DMS153 (cell line): ENCODE measurements at places on chromosomes 7 and 10.

- no peak for DNase-seq
Observed at GRCh38 chr10:25017661-25018060, 1.2 kb downstream of the THNSL1 start.

- peak; percentile 72 for DNase-seq
Observed at GRCh38 chr7:132485136-132485535, 91.1 kb downstream of the PLXNA4 start.

GRCh38 chr10:119703903-119704508 is 21.8 kb upstream of the INPP5F start:
- no peak for DNase-seq

DNA sequence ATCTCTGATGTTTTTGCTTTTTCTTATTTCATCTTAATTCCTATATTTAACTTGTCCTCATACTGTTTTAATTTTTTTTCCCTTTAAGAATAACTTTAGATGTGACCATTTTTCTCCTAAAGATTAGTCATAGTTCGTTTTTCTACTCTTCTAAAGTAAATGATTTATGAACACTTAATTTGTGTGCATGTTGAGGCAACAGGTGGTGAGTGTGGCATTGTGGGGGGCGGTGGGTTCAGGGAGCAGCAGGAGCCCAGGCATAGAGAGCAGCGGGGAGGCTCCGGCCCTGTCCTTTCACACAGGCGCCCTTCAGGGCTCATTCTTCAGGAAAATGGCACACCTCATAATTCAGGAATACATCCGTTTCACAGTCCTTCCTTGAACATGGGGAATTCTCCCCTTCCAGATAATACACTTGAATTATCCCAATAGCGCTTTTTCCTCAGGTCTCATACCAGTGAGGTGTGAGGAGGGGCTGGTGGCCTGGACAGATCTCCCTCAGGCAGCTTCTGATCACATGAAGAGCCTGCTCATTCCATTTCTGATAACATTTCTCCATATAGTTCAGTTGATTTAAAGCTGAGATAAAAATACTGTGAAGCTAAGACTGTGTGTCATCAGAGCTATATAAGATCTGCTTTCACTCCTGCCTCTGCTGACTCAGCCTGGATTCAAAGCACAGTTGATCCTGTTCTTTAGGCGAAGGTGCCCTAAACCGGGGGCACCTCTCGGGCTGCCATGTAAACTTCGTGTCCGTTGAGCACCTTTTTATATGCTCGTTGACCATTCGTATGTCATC is 40.2 kb downstream of the CUL1 start:
- DNase-seq = no peak

GRCh38 chr10:13820964-13821337 is 234.2 kb downstream of the PRPF18 start:
- no peak for DNase-seq

GRCh38 chr7:36986948-36987724 is 262.8 kb upstream of the AOAH start:
- peak; percentile 14 for DNase-seq

- no peak for DNase-seq
Observed at GRCh38 chr7:150451097-150451793, 815 bp downstream of the GIMAP8 start.

DNA sequence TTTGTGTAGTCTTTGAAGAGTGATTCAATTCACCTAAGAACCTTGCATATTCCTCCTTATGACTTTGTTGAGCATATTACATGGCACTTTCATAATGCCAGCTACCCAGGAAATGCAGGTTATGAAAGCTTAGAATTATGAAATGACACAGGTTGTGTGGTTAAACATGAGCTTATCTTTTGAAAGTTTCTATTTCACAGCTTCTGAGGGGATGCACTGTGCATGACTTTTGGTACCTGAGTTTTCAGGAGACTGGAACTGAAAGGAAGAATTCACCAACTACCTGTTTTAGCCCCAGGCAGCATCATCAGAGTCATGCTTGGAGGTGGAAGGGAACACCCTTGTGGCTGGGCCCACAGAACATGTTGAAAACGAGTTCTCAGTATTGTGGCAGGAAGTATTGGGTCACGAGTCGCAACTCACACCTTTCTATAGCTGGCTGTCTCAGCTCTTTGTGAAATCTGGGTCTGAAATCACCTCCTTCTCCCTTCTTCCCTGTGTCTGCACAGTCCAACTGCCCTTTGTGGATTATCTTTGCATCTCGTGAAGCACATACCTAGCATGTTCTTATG is 228.2 kb downstream of the PTEN start:
- DNase-seq = no peak

- DNase-seq = no peak
Observed at GRCh38 chr10:58177362-58177947, 90.2 kb downstream of the IPMK start.

- no peak for DNase-seq
Observed at GRCh38 chr10:77578583-77579227, 58.9 kb downstream of the KCNMA1 start.

DNA sequence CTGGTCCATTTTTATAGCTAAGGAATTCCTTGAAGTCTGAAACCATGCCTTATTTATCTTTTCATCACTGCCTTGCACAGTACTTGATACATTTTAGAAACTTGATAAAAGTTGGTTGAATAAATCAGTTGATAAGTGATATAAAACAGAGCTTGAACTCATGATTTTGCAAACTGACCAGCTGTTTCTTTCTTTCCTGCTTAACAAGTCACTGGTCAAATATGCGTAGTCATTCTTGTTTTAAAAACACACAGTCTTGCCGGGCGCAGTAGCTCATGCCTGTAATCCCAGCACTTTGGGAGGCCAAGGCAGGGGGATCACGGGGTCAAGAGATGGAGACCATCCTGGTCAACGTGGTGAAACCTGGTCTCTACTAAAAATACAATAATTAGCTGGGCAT is 6.3 kb downstream of the TPST1 start:
- no peak for DNase-seq

GRCh38 chr10:59181668-59182067 is 5.2 kb downstream of the PHYHIPL start:
- peak; percentile 49 for DNase-seq

DNA sequence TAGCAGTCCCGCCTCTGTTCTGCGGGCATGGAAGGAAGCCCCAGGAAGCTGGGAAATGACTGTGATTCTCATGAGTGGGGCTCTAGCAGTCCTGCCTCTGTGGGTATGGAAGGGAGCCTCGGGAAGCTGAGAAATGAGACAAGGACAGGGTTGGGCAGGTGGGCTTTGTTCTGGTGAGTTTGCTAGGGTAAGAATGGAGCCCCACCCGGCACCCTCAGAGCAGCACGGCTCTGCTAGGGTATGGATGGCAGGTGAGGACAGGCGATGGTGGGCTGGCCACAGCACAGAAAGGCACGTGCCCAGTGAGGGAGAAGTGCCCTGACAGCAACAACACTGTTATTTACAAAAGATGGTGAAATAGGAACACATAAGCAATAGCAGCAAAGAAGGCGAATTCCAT is 39.6 kb downstream of the SVIL start:
- DNase-seq = no peak

GRCh38 chr10:102422545-102423129 is 2.0 kb downstream of the FBXL15 start:
- peak; percentile 8 for DNase-seq

- DNase-seq = no peak
Observed at GRCh38 chr7:94128072-94128471, 123.9 kb upstream of the BET1 start.

DNA sequence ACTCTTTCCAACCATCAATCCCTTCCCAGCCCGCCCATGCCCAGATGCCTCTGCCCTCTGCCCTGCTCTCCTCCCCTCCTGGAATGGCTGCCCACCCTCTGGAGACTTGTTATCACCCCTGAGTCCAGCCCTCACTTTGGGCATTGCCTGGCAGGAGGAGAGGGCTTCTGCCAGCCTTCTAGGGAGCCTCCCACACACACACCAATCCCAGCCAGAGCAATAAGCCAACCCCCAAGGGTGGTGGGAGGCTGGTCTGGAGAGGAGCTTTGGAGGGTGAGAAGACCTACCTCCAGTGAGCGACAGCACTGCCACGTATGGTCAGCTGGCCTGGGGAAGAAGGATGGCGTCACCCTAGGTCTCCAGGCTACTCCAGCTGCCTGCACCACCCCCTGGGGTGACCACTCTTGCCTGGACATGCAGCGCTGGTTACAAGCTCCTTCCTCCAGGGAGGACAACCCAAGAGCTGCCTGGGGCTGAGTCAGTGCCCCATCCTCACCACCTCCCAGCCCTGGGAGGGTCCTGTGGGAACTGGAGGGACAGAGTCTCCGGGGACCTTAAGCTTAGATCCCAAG is 8.4 kb downstream of the C10orf105 start:
- no peak for DNase-seq

DNA sequence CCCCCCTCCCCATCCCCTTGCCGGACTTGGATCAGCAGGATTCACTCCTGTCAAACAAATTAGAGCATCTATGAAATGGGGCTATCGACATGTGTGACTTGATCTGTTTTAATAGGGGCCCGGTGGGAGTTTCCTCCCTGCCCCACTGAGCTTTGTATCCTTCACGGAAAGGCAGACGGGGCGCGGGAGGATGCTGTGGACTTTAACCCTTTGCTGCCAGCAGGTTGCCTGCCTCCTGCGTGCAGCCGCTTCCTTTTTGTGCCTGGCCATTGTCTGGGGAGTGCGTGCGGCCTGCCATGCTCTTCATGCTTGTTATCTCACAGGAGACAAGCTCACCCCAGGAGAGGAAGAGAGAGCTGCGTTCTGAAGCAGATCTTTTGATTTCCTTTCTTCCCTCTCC is 512.8 kb upstream of the GALNT17 start:
- DNase-seq = peak; percentile 33

DNA sequence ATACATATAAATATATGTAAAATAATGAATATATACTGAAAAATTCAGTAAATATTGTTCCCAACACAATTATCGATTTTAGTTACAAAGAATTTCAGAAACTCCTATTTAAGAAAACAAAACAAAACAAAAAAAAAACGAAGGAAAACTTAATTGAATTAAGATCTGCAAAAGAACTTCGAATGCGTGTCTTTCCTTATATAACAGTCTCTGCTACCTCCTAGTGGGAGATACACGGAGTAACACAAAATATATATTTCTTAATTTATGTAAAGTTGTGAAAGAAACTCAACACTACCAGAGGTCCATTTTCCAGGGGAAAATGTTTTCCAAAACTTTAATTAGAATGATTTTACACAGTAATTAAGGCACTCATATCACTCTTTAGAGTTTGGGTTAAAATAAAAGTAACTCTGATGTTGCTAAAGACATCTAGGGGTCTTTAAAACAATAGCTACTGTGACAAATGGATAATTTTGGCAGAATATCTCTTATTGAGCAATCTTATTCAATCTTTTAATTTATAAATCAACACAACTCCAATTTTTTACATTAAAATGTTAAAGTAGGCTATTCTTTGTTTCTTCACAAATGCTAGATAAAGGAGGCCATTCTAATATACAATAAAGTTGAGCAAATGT is 41.6 kb downstream of the NEBL start:
- no peak for DNase-seq

GRCh38 chr7:100897772-100898454 is 2.2 kb upstream of the ACHE start:
- DNase-seq = peak; percentile 59

GRCh38 chr10:13709931-13710650 is 123.3 kb downstream of the PRPF18 start:
- DNase-seq = no peak

GRCh38 chr7:128933180-128933891 is 4.4 kb upstream of the IRF5 start:
- DNase-seq = no peak

DNA sequence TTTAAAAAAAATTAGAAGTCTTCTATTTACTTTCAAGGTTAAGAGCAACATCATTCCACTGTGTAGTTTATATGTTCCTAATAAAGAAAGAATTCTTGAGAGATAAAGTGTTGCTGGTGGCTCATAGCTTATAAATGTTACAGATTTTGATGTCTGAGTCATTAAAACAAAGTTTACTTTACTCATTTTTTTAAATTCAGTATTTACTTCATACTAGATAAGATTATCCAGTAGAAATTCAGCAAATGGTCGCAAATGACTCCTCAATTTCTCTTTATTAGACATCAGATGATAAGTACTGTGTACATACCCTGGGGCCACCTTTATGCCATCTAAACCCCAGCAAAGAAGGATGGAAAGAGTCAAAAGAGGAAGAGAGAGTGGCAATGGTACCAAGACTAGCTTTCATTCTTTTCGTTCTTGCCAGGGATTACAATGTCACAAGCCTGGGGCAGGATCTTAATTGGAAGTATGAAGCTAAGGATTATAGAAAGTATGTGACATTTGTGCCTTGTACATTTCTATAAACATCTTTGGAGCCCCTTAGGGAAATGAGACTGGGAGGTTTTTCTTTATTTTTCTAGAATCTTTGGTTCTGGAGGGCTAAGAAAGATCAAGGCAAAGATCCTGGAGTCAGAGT is 206.1 kb downstream of the CHRM2 start:
- DNase-seq = no peak

DNA sequence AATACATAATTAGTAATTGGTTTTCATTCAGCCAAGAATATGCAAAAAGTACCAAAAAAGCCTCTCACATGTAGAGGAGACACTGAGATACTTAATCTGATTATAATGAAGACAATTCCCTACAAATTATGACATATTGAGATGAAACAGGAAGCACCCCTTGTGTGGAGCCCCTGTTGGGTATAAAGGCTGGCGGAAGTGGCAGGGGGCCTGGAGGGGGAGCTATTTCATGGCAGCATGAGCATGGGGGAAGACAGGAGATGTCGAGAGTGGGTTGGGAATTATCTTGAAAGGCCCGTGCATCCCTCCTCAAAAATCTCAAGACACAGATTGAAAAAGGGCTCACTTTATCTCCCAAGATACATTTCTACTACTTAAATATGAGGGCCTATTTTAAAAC is 96.9 kb downstream of the PIP4K2A start:
- DNase-seq = no peak

DNA sequence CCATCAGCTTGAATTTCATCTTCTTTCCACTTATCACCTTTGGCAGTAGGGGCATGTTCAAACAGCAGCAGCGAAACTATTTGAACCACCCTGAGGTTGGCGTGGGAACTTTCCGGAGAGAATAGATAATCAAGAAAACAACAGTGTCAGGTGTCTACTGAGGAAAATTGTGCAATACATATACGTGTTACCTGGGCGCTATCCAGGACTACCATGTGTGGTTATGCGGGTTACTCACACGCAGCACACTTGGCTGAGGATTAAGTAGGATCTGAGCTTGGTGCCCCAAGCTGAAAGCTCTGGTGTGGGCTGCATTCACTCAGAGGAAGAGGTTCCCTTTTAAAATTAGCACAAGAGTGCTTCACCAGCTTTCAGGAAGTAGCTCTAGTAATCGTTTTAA is 8.8 kb upstream of the ABI1 start:
- DNase-seq = no peak

- DNase-seq = no peak
Observed at GRCh38 chr7:100008525-100008924, 6.9 kb upstream of the ZKSCAN1 start.

GRCh38 chr7:7868572-7868899 is 100.1 kb upstream of the GLCCI1 start:
- DNase-seq = no peak

DNA sequence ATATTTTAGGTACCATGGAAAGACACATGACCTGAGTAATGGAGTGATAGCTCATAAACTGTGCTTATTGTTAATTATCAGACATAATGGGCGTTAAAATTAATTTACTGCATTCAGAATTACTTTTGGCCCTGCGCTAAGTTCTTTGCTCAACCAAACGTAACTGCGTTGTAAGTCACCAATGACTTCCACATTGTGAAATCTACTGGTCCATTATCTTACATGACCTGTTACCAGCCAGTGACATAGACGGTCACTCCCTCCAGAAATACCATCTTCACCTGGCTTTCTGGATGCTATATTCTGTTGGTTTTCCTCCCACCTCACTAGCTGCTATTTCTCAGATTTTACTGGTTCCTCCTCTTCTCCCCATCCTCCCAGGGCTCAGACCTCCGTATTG is 5.0 kb upstream of the GIGYF1 start:
- DNase-seq = no peak
